ENCODE measurements at places on chromosomes 4 and X.

- DNase-seq: no peak
Observed at GRCh38 chr4:14383652-14384051, 618.6 kb upstream of the CPEB2 start.

DNA sequence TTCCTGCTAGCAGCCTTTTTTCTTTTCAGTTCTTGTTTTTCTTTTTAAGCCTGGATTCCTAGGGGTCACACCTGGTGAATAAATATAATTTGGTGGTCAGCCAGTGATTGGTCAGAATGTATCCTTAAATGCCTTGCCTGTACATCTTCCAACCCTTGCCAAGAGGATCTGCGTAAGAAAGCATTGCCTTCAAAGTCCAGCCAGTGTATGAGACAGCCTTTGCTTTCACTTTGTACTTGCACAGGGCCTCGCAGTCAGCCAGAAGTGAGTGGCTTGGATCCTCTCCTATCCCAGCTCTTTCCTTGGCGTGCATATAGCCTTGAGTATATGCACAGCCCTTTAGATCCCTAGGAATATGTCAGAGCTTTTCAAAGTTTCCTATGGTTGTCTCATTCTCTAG is 22.2 kb downstream of the KANTR start:
- DNase-seq: no peak

DNA sequence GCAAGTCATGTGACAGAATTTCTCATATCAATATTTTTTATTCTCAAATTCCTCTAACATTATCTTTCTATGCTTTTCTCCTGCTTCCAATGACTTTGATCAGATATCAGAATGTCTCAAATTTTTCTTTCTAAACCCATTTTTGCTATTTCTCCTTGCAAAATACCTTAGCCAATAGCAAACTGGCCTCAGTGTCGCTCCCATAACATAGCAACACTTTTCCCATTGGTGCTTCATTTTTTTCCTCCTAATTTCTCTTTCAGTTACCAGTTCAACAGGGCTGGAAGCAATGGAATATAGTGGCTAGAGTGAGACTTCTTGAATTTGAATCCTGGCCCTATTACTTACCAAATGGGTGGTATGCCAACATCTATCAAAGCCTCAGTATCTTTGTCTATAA is 1091.6 kb downstream of the C4orf33 start:
- DNase-seq: no peak

DNA sequence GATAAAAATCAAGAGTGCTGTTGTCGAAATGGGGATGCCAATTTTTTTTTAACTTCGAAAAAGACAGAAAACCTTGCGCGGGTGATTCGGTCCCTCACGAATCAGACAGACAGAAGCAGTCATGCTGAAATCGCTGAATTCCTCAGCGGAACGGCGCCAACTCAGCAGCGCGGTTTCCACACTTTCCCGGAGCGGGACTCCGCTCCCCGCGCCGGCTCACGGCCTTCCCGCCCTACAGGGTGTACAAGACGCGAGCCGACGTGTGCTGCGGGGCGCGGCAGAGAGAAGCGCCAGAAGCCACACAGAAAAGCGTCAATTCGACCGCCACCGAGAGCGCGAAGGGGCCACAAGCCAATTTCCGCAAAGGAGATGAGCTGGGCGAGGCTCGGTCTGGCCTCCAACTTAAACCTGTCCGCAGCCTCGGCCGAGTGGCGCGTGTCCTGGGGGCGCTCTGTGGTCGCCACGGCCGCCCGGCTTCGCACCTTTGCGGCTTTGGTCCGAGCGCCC is 1.3 kb downstream of the NEXMIF start:
- DNase-seq: peak; percentile 3

DNA sequence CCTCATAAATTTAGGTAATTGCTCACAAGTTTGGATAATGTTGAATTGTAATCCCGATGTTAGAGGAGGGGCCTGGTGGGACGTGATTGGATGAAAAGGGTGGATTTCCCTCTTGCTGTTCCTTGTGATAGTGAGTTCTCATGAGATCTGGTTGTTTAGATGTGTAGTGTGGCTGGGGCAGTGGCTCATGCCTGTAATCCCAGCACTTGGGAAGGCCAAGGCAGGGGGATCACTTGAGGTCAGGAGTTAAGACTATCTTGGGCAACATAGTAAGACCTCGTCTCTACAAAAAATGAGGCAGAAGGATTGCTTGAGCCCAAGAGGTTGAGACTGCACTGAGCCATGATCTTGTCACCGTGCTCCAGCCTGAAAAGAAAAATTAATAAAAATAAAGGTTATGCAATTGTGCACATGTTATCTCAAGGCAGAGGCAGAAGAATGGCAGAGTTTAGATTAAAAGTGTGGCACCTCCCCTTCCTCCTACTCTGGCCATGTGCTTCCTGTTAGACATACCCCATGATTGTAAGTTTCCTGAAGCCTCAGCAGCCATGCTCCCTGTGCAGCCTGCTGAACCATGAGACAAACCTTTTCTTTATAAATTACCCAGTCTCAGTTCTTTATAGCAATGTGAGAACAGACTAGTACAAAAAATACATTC is 36.5 kb downstream of the ERVMER34-1 start:
- DNase-seq: no peak

- no peak for DNase-seq
Observed at GRCh38 chrX:50671661-50672060, 142.3 kb downstream of the SHROOM4 start.

DNA sequence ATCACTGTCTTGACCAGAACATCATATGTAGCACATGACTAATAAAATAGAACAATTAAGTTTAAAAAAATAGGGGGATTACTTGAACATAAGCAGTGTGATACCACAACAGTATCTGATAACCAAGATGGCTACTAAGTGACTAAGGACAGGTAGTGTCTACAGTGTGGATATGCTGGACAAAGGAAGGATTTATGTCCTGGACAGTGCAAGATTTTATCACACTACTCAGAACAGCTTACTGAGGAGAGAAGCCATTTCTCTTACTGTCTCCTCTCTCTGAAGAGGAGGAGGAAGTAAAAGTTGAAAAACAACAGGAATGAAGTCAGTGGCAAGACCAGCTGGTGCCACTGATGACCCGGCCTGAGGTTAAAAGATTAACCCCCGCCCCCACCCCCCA is 4.0 kb upstream of the SLC10A7 start:
- DNase-seq: no peak

DNA sequence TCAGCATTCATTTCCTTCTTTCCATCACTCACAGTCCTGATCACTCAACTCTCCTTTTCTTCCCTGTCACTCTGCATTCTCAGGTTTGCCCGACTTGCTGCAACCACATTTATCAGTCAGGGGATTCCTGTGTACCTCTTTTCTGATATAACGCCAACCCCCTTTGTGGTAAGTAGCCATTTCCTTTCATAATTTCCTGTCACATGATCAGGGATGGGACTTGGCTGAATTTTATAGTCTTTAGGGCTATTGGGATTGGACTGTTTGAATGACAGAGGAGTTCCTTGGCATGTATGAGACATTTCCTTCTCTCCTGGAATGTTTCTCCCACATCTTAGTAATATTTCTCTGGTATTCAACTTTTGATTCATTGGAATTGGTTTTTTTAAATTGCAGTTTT is 11.0 kb downstream of the PGM2 start:
- no peak for DNase-seq

DNA sequence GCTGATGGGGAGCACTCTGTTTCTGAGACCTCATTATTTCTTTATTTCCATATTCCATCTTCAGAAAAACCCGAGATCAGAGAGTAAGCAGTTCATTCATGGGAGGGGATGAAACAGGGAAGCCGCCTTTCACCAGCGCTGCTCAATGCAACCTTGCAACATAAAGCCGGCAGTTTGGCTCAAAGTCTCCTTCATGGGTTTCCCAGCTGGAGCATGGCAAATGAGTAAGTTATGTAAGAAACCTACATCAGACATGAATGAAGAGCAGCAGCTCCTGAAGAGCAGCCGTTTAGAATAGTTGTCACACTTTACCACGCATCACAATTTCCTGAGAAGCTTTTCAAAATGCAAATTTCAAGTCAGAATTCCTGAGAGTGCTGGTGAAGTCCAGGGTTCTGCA is 578.8 kb downstream of the FSTL5 start:
- no peak for DNase-seq

GRCh38 chr4:112176596-112176995 is 31.3 kb downstream of the FAM241A start:
- no peak for DNase-seq

- DNase-seq: no peak
Observed at GRCh38 chr4:153275380-153276276, 68.9 kb upstream of the MND1 start.

- no peak for DNase-seq
Observed at GRCh38 chr4:48403358-48403757, 62.0 kb downstream of the SLAIN2 start.

DNA sequence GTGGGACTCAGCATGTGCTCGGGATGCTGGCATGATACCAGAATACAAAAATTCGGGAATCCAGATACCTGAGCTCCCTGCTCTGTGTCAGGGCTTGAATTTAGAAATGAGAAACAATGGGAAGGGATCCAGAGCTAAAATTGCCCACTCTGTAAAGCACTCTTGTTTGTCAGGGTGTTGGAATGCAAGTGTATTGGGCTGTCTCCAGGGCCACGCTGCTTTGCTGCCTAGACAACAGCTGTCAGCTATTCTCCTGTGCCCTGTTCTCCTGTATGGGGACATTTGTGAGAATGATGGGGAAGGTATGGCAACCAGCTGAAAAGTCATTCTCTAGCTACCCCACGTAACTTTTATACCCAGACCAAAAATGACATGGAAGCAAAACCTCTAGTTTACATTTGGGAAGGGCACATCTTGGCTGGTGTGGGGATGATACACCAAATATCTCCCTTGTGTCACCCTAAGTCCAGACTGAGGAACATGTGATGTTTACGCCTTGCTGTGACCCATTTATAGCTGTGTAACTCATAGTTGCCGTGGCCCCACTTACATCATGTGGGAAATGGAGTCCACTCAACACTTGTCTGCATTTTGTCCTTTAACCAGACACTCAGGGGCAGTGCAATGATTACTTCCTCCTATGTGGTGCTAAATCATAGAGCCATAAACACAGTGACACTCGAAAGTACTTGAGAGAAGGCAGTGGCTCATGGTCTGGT is 46.6 kb downstream of the SMPX start:
- no peak for DNase-seq

- DNase-seq: no peak
Observed at GRCh38 chr4:825971-826330, at the start of gene CPLX1. Gene CPLX1, minus strand, starts transcription at chr4:826129. Its CDS starts 1,607 bp downstream, at chr4:824522.

DNA sequence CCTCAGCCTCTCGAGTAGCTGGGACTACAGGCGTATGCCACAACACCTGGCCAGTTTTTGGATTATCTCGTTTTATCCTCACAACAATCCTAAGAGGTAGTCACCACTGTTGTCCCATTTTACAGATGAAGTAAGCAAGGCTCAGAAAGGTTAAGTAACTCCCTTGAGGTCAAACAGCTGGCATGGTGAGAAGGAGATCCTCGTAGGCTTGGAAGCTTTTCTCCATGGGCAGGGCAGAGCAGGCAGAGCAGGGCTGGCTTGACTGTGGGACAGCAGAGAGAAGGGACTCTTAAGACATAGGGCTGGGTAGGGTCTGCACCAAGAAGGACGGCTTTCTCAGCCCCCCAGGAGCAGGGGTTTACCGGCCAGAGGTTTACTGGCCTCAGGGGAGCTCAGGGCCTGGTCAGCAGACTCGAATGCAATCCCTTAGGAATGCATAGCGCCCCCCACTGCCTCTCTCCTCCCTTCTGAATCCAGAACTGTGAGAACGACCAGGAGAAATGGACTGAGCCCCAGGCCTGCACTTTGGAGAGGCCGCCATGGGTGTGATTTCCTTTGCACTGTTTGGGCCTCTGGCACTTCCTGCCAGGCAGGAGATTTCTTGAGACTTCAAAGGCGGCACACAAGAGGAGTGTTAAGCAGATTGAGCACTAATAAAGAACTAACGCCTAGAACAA is 14.0 kb upstream of the CDKN2AIP start:
- no peak for DNase-seq

DNA sequence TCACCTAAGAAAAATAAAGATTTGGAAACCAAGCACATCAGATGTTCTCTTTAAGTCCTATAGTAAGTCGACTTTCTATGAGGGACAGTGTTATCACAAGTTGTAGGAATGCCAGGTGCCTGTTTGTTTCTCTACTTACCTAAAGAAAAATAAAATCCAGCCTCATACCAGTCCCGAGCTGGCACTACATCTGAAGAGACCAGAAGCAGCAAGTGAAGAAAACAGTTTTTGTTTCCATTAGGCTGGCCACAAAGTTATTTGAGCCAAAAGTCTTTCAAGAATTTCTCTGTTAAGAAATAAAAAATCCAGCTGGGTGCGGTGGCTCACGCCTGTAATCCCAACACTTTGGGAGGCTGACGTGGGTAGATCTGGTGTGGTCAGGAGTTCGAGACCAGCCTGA is 10.8 kb upstream of the PPARGC1A start:
- no peak for DNase-seq

- DNase-seq: no peak
Observed at GRCh38 chr4:165129924-165130323, 17.3 kb upstream of the TMEM192 start.

DNA sequence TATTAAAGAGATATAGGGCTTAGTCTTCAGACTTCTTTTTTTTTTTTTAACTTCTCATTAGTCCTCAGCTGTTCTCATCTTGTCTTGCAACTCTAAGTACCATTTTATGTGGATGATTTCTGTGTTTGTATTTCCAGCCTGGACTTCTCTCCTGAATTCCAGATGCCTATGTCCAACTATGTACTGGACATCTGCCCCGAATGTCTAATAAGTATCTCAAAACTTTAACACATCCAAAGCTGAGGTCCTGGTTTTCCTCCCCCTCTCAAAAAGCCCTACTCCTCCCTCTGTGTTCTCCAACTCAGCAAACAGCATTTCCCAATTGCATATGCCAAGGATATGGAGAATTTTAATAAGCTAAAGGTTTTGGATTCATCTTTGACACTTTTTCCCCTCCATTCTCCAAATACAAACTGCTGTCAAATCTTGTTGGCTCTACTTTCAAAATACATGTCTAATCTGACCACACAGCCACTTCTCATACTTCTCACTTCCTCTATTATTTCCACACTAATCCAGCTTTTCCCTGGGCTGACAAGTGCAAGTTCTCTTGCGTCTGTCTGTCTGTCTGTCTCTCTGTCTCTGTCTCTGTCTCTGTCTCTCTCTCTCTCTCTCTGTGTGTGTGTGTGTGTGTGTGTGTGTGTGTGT is 79.8 kb downstream of the CLCN5 start:
- DNase-seq: no peak

GRCh38 chr4:150818661-150819060 is 196.4 kb downstream of the LRBA start:
- no peak for DNase-seq

- no peak for DNase-seq
Observed at GRCh38 chrX:119999087-119999634, 55.6 kb upstream of the NKAP start.

DNA sequence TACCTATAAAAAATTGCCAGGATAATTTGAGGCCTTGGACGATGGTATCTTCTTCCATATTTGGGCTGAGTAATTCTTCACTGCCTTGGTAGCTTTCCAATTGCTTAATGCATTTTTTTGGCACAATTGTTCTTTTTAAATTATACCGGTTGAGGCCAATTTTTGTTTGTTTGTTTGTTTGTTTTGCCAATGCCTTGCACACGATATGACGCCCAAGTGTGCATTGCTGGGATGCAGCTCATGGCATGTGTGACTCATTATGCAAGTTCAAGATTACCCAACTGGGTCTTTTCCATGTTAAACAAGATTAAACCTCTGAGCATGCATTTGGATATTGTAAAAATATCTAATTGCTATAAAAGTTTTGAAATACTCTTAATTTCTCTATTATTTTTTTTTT is 71.1 kb upstream of the KCNIP4 start:
- no peak for DNase-seq

All from stimulated activated naive CD8-positive, alpha-beta T cell treated with anti-CD3 and anti-CD28 coated beads, Interleukin-15, Interleukin-2, amounts not matched to agents 100 U/mL and 50 U/mL, for 24 hours (primary cell).